T-helper 1 cell (primary cell): ENCODE measurements at places on chromosomes 16 and 17.

GRCh38 chr16:56101480-56101879, 89.8 kb upstream of the GNAO1 start:
- no peak for DNase-seq

GRCh38 chr17:64006361-64007088, 8.4 kb downstream of the PRR29 start:
- no peak for DNase-seq

GRCh38 chr16:87037012-87037411, 280.2 kb downstream of the C16orf95 start:
- DNase-seq, result no peak

DNA sequence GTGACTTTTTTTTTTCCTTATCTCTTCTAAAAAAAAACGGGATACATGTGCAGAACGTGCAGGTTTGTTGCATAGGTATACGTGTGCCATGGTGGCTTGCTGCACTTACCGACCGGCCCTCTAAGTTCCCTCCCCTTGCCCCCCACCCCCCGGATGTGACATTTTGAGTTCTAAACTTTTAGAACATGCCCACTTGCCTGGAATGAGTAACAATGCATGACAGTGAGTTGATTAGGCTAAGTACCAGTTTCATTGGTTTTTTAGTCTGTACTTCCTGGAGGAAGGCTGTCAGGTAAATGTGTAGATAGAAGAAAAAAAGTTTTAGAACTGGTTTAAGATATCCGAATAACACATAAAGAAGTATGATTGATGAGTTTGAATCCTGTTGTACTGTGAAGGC, 4.0 kb downstream of the BPTF start:
- DNase-seq, result peak; percentile 4

DNA sequence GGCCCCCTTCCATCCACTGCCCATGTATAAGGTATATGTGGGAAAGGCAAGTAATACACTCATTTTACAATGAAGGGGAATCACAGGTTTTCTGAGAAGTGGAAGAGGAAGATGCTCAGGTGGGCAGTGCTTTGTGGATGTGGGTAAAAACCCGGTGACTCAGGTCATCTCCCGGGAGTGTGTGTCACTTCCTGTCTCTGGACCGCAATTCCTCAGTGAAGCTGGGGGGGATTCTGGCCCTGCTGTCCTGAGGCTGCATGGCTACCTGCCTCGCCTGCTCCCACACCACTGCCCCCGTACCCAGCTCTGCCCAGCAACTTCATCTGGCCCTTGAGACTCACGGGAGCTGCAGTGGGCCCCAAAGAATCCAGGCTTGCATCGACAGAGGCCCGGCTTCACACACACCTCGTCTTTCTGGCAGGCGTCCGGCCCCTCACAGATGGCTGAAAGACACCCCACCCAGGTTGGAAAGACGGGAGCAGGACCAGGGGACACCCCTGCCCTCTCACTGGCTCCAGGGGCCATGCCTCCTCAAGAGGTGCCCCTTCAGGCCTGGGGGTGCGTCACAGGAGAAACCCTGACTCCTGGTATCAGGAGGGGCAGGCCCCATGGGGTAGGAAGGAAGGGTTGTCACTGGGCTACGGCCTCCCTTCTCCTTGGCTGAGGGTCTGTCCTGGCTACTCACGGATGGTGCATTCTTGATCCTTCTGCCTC, 882 bp downstream of the SCARF1 start:
- no peak for DNase-seq

- no peak for DNase-seq
Measured at GRCh38 chr16:83552930-83553329, 254.8 kb upstream of the HSBP1 start.

DNA sequence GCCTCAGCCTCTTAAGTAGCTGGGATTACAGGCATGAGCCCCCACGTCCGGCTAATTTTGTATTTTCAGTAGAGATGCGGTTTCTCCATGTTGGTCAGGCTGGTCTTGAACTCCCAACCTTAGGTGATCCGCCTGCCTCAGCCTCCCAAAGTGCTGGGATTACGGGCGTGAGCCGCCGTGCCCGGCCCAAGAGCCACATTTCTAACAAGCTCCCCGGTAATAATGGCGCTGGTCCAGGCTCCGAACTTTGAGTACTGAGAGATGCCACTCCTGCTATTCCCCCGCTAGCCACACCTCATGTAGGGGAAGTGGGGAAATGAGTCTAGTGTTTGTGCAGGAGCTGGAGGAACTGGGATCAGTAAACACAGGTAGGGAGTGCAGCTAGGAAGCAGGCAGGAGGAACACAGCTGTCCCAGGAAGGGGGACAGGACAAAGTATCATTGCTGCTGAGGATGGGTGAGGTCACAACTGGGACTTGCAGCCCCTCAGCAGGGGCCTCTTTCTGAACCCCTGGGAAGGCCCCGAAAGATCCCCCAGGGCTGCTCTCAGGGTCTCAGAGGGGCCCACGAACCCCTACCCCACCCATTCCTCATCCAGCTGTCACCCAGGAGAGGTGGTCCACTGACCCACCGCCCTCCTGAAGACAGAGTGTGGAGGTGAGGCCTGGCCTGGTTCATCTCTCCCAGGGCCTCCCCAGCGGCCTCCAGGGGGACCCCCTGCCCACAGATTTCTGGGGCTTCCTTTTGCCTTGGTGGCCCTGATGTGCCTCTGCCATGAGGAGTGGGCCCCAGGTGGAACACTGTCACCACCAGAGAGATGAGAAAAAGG, 3.7 kb upstream of the KREMEN2 start:
- DNase-seq, result no peak

GRCh38 chr17:62704381-62704971, 77.0 kb downstream of the MRC2 start:
- DNase-seq, result no peak

GRCh38 chr16:67873435-67874370, 851 bp downstream of the EDC4 start:
- DNase-seq, result no peak
